Glomerular endothelial cell (primary cell): ENCODE measurements at places on chromosomes 7 and 10. TPM values are rescaled to one million over a fixed set of nuclear protein-coding genes. Genes with fewer than 3 reads are reported as not detected.

ACSM6 gene
- not detected in 2 replicates for total RNA-seq

FAM25G gene
- total RNA-seq: not detected in 2 replicates

RBM20 gene
- 0.29 and 0.68 TPM in 2 replicates for total RNA-seq

DNA sequence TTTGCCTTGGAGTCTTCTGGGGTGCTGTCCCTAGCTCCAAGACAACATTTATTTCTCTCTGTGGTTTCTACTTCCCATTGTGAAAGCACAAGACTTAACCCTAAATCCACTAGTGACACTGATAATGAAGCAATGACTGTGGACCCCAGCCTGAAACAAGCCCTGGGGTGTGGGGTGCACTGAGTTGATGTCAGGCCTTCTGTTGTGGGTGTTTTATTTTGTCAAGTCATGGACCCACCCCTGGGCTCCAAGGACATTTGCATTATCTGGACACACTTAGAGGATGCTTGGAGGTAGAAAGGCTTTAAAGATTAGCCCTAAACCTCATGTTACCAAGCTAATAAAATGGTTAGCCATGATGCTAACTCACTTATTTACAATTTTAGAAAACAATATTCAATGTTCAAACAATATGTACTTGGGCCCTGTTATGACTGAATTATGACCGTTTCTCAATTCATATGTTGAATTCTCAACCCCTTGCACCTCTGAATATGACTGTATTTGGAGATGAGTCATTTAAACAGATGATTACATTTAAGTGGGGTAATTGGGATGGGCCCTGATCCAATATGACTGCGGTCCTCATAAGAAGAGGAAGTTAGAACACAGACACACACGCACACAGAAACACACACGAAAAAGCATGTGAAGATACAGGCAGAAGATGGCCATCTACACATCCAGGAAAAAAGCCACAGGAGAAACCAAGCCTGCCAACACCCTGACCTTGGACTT is 137.2 kb upstream of the IGFBP3 start:
- no peak for DNase-seq

GRCh38 chr7:101465576-101466196 is 103.0 kb downstream of the COL26A1 start:
- no peak for DNase-seq

GRCh38 chr7:6256677-6257535 is 15.5 kb downstream of the CYTH3 start:
- no peak for DNase-seq
